ENCODE measurements at places on chromosomes 7 and 10.

DNA sequence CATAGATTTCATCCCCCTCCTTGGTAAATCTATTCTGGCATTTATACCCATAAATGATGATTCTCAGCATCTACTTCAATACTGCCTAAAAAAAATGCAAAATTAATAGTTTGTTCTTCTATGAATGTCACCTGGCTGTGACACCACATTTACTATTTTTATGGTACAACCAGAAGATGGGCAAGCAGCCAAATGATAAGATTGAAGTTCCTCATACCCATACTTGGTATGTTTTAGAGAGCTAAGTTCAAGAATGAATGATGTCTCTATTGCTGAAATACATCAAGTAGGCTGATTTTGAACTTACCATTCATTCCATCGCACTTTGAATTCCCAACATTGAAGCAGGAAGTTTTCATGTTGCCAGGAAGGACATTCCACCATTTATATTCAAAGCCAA lies 134.2 kb downstream of the ELAPOR2 start:
- no peak for DNase-seq

- no peak for DNase-seq
Measured at GRCh38 chr10:44056206-44056605, 328.7 kb downstream of the CXCL12 start.

DNA sequence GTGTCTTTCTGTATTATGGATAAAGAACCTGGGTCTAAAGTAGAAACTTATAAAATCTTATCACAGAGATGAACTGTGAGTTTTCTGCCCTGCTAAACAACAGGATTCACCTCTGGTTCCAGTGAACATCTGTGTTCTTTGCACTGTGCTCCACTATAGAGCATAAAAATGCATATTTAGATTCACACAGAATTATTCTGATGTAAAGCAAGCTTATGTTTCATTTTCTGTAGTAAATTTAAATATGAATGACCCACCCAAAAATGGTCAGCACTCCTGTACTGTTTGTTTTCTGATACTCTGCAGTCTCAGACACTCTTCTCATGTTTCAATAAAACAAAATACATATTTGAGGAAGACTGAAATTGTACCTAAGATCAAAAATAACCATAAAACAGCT lies 204.5 kb upstream of the PLXDC2 start:
- no peak for DNase-seq

DNA sequence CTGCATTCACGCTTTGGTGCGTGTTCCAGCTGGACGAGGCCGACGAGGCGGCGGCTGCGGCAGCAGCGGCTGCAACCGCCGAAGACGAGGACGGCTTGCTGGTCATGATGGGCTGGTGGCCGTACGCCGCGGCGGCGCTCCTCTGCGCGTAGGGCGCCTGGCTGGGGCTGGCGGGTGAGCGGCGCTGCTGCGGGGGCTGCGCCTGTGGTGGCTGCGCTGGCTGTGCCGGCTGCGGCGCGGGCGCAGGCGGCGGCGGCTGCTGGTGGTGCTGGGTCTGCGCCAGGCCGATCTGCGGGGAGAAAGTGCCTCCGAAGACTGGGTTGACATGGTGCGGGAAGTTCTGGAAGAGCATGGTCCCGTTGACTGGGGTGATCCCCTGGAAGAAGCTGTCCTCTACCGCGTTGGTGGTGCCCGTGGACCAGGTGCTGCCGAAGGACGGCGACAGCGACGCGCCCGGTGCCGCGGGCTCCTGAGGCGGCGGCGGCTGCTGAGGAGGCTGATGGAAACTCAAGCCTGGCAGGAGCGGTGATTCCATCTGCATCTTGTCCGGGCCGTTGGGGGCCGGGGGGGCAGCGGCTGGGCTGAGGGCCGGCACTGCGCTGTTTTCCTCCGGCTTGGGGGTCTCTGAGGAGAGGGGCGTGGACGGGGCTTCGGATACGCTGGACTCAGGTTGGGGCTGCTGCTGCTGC lies 51.1 kb downstream of the CPEB3 start:
- peak; percentile 47 for DNase-seq

- DNase-seq, result no peak
Measured at GRCh38 chr10:93352638-93353383, 129.3 kb downstream of the MYOF start.

DNA sequence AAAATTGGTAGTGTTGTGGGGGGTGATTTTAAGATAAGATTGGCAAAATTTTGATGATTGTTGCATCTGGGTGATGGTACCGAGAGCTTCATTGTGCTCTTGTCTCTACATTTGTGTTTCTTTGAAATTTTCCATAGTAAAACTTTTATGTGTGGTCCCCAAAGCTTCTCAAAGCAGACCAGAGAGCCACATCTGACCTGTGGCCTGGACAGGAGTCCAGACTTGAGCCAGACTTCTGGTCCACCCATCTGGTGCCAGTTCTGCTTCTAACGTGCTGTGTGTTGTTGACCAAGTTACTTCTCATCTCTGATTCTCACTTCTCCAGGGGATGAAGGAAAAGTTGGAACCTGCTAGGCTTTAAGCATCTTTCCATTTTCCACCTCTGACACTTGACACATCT lies 120.1 kb downstream of the C10orf105 start:
- DNase-seq, result no peak

DNA sequence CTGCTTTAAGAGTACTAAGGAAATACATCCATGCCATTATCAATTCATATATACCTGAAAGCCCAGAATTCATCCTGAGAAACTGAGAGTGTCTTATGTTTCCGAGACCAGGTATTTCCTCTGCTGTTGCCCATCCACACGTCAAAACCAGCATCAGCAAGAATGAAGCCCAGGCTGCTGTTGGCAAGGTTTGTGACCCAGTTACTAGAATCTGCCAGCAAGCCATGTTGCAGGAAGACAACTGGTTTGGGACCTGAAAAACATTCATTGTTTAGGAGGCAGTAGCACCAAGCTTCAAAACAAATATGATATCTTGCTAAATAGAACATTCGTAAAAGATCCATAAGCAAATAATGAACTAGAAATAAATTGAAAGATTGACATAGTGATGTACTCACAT lies 21.0 kb upstream of the CH25H start:
- DNase-seq, result no peak
